ENCODE measurements at places on chromosomes 12 and 14. TPM values are rescaled to one million over a fixed set of nuclear protein-coding genes. Genes with fewer than 3 reads are reported as not detected.

- DNase-seq: peak; percentile 79
Observed at GRCh38 chr12:104182144-104182543, 33.4 kb upstream of the TXNRD1 start.

- DNase-seq: no peak
Observed at GRCh38 chr12:105933671-105934665, 204.8 kb downstream of the NUAK1 start.

The CACNA2D4 gene
- 5.9 TPM for total RNA-seq

- no peak for DNase-seq
Observed at GRCh38 chr12:103599274-103599673, 12.2 kb downstream of the STAB2 start.

DNA sequence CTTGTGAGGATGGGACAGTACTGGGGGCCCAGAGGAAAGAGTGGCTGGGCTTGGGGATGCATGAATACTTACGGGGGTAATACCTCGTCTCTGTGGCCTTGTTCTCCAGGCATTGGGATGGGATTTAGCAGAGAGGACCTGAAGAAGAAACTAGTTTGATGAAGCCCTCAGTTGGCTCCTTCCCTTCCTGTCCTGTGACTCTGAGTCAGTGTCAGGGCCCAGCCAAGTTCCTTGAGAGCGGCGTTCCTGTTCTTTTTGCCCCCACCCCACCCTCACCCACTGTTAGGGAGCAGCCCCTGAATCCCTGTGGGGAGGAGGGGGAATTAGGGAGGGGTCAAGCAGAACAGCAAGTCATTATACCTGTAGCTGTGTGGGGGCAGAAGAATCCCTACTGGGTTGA lies 5.2 kb upstream of the LRP1-AS start:
- peak; percentile 78 for DNase-seq

- no peak for DNase-seq
Observed at GRCh38 chr12:24954261-24954660, 5.4 kb upstream of the BCAT1 start.

- no peak for DNase-seq
Observed at GRCh38 chr12:46660719-46661109, 165.1 kb downstream of the SLC38A4 start.

DNA sequence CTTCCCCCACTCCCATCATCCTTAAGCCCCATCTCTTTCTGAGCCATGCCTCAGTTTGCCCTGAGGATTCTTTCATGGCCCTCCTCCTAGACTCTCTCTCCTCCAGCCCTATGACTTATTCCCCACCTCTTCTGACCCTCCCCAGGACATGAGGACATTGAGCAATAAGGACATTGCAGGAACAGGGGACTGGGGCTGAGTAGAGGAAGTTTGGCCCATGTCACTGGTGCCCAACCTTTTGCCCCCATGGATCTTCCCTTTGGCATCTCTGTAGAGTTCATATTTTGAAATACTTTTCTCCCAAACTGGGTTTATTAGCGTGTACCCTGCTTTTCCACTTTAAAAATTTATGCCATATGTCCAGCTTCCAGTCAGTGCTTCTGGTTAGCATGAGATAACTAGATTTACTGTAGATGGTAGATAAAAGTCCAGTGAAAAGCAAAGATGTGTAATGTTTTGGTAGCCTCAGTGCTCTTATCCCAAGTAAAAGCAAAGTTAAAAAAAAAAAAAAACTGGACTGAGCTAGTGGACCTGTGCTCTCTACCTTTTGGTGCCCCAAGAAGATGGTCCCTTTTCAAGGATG lies 6.1 kb upstream of the LRP1-AS start:
- DNase-seq: no peak

GRCh38 chr14:36302823-36303222 lies 17.6 kb downstream of the MBIP start:
- DNase-seq: no peak

DNA sequence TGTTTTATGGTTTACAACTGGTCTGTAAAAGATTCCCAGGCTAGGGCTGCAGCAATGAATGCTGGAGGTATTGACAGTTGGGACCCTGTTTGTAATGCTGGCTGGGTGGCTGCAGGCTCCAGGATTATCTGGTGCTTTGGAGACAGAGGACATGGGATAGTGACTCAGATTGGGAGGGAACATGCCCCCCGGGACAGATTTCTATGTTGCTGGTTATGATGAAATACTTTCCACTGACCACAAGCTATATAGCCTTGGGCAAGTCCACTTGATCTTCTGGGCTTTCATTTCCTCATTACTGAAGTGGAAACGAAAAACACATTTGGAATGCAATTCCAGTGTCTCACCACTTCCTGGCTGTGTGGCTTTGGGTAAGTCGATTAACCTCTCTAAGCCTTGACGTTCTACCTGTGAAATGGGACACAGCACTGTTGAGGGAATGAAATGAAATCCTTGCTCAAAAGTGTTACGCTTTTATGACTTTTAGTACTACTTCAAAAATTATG lies 6.3 kb upstream of the TPCN1 start:
- peak; percentile 78 for DNase-seq

DNA sequence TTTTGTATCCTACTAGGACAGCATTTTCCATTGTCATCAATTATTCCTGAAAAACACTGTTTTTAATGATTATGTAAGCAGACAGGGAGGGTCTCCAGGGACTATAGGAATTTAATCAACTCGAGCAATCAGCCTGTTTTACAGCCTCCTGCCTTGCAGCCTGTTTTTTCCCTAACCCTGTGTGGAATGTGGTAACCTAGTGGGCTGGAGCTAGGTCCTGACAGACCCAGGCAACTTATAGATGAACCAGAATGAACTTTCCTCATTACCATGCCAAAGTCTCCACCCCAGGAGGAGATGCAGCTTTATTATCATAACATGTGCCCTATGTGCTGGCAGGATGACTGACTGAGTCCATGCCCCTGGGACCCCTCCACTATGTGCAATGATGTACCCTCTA lies 375.1 kb downstream of the BMP4 start:
- DNase-seq: no peak

DNA sequence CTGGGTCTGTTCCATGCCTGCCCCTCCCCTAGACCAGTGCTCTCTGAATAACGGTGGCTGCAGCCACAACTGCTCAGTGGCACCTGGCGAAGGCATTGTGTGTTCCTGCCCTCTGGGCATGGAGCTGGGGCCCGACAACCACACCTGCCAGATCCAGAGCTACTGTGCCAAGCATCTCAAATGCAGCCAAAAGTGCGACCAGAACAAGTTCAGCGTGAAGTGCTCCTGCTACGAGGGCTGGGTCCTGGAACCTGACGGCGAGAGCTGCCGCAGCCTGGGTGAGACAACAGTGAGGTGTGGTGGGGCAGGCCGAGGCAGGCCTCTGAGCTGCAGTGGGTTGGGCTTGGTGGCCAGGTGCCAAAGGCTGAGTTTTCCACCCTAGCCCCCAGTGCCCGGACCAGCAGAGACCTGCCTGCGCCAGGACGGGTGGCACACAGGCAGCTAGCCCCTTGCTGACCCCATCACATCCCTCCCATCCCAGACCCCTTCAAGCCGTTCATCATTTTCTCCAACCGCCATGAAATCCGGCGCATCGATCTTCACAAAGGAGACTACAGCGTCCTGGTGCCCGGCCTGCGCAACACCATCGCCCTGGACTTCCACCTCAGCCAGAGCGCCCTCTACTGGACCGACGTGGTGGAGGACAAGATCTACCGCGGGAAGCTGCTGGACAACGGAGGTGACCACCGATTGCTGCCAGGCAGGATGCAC lies 28.2 kb upstream of the LRP1-AS start:
- DNase-seq: peak; percentile 94

GRCh38 chr14:73467377-73467776 lies 9.0 kb upstream of the NUMB start:
- DNase-seq: no peak

- no peak for DNase-seq
Observed at GRCh38 chr14:76975051-76975450, 53.5 kb downstream of the IRF2BPL start.

DNA sequence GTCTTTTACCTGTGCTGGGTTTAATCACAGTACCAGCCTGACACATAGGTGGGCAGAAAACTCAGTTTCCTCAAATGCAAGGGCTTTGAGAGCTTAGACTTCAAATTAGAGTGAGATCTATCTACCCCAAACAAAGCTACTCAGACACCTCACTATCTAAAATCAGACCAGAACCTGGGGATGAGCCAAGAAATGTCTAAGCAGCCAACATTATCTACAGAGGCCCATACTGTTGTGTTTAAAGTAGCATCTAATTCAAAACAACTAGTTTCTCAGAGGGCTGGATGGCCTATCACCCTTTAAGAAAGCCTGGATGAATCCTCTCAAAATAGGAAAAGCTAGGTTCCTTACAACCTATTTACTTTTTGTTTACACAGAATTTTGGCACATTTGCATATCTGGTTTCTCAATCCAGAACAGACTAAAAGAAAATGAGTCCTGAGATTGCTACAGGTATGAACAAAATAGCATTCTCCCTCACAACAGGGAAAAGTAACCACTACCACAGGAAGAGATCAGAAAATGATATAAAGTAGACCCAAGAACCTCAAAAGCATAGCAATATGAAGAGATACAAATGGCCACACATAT lies 142.4 kb downstream of the ZFP36L1 start:
- no peak for DNase-seq

The EXOC3L4 gene
- total RNA-seq: 3.3 TPM

- peak; percentile 77 for DNase-seq
Observed at GRCh38 chr14:32075672-32076277, 1.3 kb upstream of the ARHGAP5 start.

The GRIP1 gene
- 2.5 TPM for total RNA-seq

The ARHGAP9 gene
- 30.8 TPM for total RNA-seq

DNA sequence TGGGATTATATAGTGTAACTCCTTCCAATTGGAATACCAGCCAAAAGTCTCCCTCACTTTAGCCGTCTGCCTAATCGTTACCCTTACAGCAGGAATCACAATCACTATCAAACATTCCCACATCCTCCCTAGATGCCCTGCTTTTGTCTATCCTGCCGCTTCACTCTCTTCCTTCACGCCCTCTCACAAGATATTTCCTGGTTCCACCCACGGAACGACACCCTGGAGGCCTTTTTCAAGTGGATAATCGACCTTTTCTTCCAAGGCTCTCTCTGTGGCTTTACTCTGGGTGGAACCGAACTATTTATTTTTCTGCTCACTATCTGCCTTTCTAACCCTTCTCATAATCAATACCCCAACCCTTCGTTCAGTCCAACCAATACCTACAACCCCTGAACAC lies 58.9 kb downstream of the MOK start:
- no peak for DNase-seq

DNA sequence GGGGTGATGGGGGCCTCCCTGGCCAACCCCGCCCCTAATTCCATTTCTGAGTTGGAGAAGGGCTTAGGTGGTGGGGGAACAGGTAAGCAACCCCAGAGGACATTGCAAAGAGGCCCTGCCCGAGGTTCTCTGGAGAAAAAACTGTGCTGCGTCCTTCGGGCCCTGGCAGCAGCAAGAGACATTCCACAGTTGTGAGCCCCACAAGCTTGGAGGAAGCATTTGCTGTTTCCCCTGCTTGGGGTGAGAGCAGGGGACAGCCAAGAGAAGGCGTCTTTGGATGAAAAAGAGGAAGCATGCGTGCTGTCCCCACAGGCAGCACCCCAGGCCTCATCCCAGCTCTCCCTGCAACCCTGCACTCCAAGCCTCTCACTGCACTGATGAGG lies 1.3 kb downstream of the BDKRB2 start:
- DNase-seq: no peak

GRCh38 chr12:104516821-104517220 lies 60.1 kb downstream of the CHST11 start:
- no peak for DNase-seq

The MEG3 gene
- total RNA-seq: 154 TPM

GRCh38 chr14:57323721-57324120 lies 55.0 kb downstream of the AP5M1 start:
- no peak for DNase-seq

The MED13L gene
- total RNA-seq: 193 TPM

The PPFIBP1 gene
- total RNA-seq: 146 TPM

DNA sequence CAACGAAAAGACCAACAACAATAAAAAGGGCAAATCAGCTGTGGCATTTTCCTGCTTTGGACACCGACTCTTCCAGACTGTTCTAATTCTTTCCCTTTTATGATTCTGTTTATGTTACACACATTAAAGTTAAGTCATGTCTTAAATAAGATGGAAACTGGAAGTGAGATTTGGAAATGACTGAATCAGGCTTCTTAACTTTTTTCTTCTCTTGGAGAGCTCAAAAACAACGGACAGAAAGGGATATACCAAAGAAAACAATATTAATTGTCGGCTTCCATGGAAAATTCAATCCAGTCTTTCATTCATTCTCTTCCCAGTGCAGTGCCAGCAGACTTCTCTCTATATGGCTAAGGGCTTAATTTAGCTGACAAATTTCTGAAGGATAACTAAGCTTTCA lies 214.9 kb upstream of the DDHD1 start:
- DNase-seq: no peak

GRCh38 chr14:21043387-21043973 lies 1.3 kb downstream of the RNASE7 start:
- no peak for DNase-seq

GRCh38 chr14:99947695-99948094 lies 117.5 kb upstream of the EVL start:
- no peak for DNase-seq

DNA sequence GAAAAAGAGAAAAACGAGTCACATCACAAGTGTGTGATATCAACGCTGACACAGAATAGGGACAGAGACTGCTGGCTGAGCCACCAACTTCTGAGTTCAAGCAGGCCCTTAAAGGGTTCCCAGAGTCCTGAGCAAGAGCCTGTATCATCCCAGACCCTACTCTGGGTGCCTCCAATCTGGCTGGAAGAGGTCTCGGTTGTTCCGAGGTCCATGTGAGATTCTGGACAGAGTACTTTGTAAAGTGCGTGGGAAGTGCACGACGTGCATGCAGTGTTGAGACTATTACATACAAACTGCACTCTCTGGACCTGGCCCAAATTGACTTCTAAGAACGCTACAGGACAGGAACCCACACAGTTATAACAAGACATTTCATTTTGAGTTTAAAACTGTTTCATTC lies 40.6 kb downstream of the MOK start:
- no peak for DNase-seq

GRCh38 chr12:119157978-119158377 lies 20.8 kb upstream of the HSPB8 start:
- DNase-seq: no peak

DNA sequence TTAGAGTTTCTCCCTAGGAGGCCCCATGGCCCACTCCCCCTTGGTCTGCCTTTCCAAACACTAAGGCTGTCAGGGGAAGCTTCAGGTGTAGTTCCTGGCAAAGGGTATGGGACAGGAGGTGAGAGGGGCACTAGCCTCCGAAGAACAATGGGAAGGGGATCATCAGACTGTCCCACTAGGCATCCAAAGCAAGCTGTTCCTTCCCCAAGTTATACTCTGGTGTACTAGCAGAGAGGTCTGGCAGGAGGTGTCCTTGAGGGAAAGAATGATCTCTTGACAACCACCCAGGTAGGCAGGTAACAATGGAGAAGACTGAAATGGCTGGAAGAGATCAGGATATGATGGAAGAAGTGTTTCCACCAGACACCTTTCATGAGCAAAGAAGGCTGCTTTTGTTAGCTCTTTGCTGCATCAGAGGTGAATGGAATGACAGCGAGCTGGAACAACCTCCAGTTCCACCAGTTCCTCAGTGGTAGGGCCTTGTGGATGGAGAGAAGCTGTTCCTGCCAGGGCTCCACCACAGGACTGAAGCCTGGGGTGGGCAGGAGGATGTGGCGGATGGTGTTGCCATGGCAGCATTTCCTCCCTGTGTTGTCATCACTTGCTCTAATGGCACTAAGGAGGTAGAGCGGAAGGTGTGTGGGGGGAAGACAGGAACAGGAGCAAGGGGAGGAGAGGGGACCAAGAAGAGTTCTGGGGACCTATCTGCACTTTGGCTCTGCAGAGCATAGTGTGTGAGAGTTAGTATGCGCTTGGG lies 2.3 kb upstream of the AGAP2 start:
- DNase-seq: no peak
